Neural crest cell (in vitro differentiated cells): ENCODE measurements at places on chromosomes 1 and 21. TPM values are rescaled to one million over a fixed set of nuclear protein-coding genes. Genes with fewer than 3 reads are reported as not detected.

Gene UBXN11
- 33.5 and 35.5 TPM in 2 replicates for total RNA-seq

Gene PIGR
- not detected in 2 replicates for total RNA-seq

GRCh38 chr1:14347776-14348175 lies 250.7 kb upstream of the KAZN start:
- no peak for DNase-seq

DNA sequence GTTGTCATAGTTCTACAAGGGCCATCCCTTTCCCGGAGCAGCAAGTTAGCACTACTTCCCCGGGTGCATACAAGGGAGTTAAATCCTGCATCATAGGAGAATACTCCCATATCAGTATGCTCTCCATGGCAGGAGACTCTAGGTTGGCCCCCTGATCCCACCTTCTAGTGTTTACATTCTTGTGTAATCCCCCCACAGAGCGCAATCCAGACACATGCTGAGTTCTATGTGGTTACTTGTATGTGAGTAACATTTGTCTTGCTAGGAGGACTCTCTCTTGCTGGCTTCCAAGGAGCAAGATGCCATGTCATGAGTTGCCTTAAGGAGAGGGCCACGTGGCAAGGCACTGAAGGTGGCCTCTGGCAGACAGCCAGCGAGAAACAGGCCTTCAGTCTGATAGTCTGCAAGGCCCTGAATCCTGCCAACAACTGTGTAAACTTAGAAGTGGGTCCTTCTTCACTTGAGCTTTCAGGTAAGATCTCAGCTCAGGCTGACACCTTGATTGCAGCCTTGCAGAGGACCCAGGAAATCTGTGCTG lies 155.3 kb downstream of the CDC7 start:
- DNase-seq = no peak

DNA sequence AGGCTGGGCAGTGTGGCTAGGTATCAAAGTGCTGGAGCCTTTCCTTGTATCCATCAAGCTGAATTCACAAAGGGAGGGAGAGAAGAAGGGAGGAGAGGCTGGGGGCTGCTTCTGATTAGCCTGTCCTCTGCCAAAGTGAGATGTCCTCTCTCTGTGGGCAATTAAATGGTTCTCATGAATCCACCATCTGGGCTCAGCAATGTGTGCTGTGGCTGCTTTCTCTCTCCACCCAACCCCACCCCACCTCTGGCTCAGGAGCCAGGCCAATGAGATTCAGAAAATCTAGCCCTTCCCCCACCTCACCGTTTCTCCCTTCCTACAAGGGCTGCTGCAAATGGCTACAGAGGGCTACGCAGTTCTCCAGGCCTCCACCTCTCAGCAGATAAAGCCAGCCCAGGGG lies 154.6 kb downstream of the TENT5C start:
- DNase-seq = no peak
